Activated CD4-positive, alpha-beta T cell treated with anti-CD3 and anti-CD28 coated beads, Interleukin-2, Interleukin-6, amounts not matched to agents 100 ng/mL and 50 ng/mL, durations not matched to agents 16 hours and 8 hours (primary cell): ENCODE measurements at places on chromosomes 1 and 21.

GRCh38 chr1:26784023-26784871 lies 3.5 kb upstream of the PIGV start:
- DNase-seq, result no peak

DNA sequence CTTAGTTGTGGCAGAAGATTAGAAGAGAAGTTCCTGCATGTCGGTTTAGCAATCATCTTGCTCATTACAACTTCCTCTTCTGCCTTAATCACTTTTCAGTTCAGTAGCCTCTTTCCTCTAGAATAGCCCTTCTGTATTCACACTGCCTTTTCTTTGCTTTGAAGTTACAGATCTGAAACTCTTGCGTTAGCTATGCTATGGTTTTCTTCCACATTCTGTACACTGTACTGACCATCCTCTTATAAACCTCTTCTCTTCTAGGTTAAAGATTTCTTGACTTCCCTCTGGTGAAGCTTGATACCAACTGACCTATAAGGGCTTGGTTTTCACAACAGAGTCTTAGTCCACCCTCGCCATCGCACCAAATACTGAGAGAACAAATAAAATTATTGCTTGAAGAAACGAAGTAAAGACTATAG lies 35.0 kb downstream of the C21orf91 start:
- peak; percentile 59 for DNase-seq

GRCh38 chr21:30582870-30583269 lies 7.3 kb downstream of the KRTAP22-2 start:
- no peak for DNase-seq

GRCh38 chr1:204410688-204411450 lies 748 bp downstream of the PPP1R15B start:
- peak; percentile 54 for DNase-seq

- DNase-seq, result no peak
Measured at GRCh38 chr21:45427331-45428271, 22.6 kb downstream of the COL18A1 start.

GRCh38 chr1:178946855-178947676 lies 76.2 kb upstream of the ANGPTL1 start:
- DNase-seq, result no peak

DNA sequence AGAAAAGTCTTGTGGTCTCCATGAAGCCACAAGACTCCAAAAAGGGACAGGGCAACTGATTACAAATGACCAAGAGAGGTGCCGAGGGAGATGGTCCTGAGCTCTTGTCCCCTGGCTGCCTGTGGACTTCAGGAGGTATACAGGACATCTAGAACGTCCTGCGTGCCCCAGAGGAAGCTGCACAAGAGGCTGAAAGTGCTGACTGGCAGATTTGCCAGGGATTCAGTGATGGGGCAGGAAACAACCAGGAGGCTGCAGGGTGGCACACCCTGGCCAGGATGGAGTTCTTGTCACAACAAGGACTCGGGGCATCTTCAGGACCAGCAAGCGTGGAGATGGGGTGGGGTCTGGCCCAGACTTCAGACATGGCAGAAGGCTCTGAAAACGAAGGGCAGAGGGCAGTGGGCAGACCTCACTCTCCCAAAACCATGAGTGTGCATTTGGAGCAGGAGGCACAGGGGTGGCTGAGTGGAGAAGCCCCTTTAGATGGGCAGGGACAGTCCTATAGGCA lies 13.4 kb upstream of the PKP1 start:
- DNase-seq, result no peak

DNA sequence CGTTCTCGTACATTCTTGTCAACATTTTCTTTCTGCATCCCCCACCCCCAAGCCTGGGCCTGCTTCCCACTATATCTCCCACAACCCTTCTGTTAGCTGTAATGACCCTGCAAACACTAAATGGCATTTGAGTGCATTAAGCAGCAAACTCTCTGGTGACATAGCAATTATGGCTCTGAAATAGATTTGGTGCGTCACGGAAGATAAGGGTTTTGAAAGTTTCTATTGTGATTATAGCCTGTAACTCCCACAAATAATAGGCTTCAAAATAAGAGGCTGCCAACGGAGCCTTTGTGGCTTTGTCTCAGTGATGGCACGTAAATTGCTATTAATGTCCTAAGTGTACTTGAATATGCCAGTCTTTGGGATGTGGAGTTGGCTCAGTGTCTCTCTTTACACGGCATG lies 277.6 kb downstream of the PBX1 start:
- no peak for DNase-seq

GRCh38 chr1:26321315-26322041 lies 3.7 kb downstream of the CD52 start:
- peak; percentile 97 for DNase-seq

- peak; percentile 15 for DNase-seq
Measured at GRCh38 chr1:223248770-223249140, 105.7 kb upstream of the TLR5 start.

DNA sequence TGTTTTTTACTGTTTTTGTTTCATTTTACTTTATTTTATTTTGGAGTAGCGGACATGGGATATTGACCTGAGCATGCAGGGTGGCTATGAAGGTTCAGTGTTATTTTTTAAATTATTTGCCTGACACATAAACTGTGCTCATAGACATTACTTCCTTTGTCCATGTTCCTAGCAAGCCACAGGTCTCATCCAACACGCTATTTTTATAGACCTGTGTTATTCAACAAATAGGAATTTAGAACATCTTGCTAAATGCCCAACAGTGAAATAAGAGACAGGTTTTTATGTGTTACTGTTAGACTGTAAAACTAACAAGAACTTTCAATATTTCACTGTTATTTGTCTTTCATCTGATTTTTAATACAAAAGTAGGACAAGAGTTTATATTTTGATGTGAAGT lies 756.4 kb downstream of the KCNT2 start:
- no peak for DNase-seq

- no peak for DNase-seq
Measured at GRCh38 chr1:30520476-30520875, 202.9 kb downstream of the MATN1 start.

GRCh38 chr1:192724670-192725069 lies 84.2 kb upstream of the RGS2 start:
- no peak for DNase-seq

- no peak for DNase-seq
Measured at GRCh38 chr1:175094626-175095025, 27.0 kb downstream of the TNN start.

- no peak for DNase-seq
Measured at GRCh38 chr21:21045518-21045917, 47.3 kb downstream of the NCAM2 start.
